ENCODE measurements at places on chromosomes 7 and 10.

- H3K4me1 ChIP-seq, result peaks cover 25% of the 10 kb centered on the region
- no peaks in the 10 kb centered on the region for H3K27me3 ChIP-seq
- no peak for DNase-seq
- H3K27ac ChIP-seq, result no peak overlapping the region
- H3K4me3 ChIP-seq, result no peak overlapping the region
These were observed 1.7 kb upstream of the MCU start for GRCh38 chr10:72690071-72690755.

- no peak overlapping the region for H3K27ac ChIP-seq
- H3K4me3 ChIP-seq, result no peak overlapping the region
- H3K4me1 ChIP-seq, result no peaks in the 10 kb centered on the region
- no peaks in the 10 kb centered on the region for H3K36me3 ChIP-seq
- peak; percentile 10 for DNase-seq
These were observed 38.3 kb upstream of the COBL start for GRCh38 chr7:51354897-51355296.

GRCh38 chr10:52208365-52208764 lies 105.7 kb upstream of the DKK1 start:
- H3K4me3 ChIP-seq, result no peak overlapping the region
- no peak overlapping the region for H3K27ac ChIP-seq
- no peaks in the 10 kb centered on the region for H3K27me3 ChIP-seq
- H3K36me3 ChIP-seq, result no peaks in the 10 kb centered on the region
- no peaks in the 10 kb centered on the region for H3K4me1 ChIP-seq
- no peak for DNase-seq

- no peak for DNase-seq
- H3K4me1 ChIP-seq, result no peaks in the 10 kb centered on the region
- H3K4me3 ChIP-seq, result no peak overlapping the region
- H3K36me3 ChIP-seq, result no peaks in the 10 kb centered on the region
- H3K27ac ChIP-seq, result no peak overlapping the region
- H3K27me3 ChIP-seq, result no peaks in the 10 kb centered on the region
These were observed 173.3 kb downstream of the CFTR start for GRCh38 chr7:117652943-117653680.

DNA sequence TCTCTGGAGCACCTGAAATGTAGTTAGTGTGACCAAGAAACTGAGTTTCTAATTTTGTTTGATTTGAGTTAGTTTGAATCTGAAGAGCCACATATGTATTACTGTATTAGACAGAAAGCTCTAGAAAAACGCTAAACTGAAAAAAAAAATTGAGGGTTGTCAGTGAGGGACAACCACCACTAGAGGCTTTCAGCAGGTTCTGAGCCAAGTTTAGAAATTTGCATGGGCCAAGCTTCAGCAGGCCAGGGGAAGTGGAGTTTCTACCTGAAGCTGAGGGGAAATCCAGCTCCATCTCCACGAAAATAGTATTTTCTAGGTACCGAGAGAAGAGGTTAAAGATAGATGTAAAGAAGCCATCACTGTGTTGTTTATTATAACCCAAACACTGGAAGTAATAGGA lies 77.9 kb upstream of the PLXNA4 start:
- H3K4me3 ChIP-seq, result no peak overlapping the region
- no peaks in the 10 kb centered on the region for H3K36me3 ChIP-seq
- peaks cover 46% of the 10 kb centered on the region for H3K4me1 ChIP-seq
- DNase-seq, result peak; percentile 40

DNA sequence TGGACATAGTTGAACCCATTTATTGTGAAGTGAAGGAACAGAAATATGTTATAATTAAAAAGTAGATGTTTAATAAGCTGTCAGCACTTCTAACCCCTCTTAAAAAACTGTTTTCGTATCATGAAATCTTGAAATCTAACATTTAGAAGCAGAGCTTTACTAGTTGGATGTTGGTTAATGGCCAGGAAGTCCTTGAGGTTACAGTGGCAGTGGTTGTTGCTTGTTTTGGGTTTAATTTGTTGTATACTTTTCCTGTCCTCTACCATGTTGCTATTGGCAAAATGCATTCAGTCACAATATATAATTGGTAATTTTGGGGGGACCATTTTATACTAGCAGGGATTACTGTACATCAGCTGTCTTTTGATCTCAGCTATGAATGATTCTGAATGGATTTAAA lies 60.7 kb downstream of the EXOC4 start:
- DNase-seq, result no peak
- H3K27ac ChIP-seq, result no peak overlapping the region
- H3K36me3 ChIP-seq, result peaks cover 28% of the 10 kb centered on the region
- peaks cover 5% of the 10 kb centered on the region for H3K4me1 ChIP-seq

DNA sequence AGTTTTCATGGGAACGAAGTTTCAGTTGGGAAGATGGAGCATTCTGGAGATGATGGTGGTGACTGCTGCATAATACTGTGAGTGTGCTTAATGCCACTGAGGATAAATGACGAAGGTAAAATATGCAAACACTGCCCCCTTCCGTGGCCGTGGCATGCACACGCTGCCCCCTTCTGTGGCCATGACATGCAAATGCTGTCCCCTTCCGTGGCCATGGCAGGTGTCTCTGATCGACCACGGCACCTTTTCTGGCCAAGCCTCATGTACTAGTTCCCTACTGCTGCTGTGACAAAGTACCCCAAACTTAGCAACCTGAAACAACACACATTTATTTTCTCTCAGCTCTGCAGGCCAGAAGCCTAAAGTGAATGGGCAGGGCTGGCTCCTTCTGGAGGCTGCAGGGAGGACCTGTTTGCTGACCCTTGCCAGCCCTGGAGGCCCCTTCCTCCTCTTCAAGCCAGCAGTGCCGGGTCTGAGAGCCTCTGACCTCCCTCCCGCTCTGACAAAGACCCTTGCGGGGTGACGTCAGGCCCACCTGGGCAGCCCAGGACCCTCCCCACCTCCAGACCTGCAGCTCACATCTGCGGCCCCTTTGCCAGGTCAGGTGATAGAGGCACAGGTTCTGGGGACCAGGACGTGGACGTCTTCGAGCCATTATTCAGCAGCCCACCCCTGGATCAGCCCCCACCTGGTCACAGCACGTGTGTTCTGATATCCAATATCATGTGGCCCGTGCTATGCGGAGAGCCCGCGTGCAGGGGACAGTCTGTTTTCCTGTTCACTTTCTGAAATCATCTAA lies 82.0 kb downstream of the MICALL2 start:
- H3K27ac ChIP-seq, result no peak overlapping the region
- no peak for DNase-seq
- H3K4me1 ChIP-seq, result no peaks in the 10 kb centered on the region
- H3K4me3 ChIP-seq, result no peak overlapping the region

DNA sequence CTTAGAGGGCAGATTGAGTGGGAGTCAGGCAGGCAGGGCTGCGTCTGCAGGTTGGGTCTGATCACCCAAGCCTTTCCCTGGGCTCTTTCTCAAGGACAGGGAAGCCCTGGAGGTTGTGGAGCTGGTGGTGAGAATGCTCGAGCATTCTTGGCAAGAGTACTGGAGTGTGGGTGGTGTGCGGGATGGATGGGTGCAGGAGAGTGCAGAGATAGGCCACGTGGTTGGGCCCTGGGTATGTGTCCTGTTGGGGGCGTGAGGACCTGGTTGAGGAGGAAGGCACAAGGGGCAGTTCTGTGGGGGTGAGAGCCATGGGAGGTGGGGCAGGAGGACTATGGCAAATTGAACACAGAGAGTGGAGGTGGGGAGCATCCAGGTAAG lies 135.9 kb downstream of the PTPN20 start:
- H3K36me3 ChIP-seq, result no peaks in the 10 kb centered on the region
- no peak for DNase-seq
- H3K27me3 ChIP-seq, result no peaks in the 10 kb centered on the region
- H3K4me1 ChIP-seq, result 0 out of 2 replicates have a peak, but pooled peaks cover 4% of the 10 kb centered on the region
- no peak overlapping the region for H3K4me3 ChIP-seq

- no peak overlapping the region for H3K27ac ChIP-seq
- H3K27me3 ChIP-seq, result peaks cover 11% of the 10 kb centered on the region
- DNase-seq, result no peak
- H3K36me3 ChIP-seq, result no peaks in the 10 kb centered on the region
These were observed 17.6 kb upstream of the BTRC start for GRCh38 chr10:101336382-101336781.

DNA sequence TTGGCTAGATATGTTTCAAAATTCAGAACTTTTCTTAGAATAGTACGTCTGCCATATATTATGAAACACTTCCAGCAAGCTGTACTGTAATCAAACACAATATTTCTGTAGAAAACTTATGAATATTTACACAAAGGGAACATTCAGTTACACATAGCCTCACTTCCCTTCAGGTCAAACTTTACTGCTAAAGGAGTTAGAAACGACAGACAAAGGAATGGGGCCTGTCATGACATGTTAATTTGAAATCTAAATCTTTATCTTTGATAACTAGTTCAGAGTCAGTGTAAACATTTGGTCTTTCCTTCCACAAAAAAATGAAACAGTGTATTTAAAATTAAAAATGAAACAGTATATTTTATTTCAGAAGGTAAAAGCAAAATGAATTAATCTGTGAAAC lies 1.0 kb upstream of the CROT start:
- H3K27me3 ChIP-seq, result no peaks in the 10 kb centered on the region
- peaks cover 14% of the 10 kb centered on the region for H3K36me3 ChIP-seq
- no peak for DNase-seq
- H3K4me1 ChIP-seq, result peaks cover 41% of the 10 kb centered on the region
- H3K27ac ChIP-seq, result peak overlapping the region; percentile 83
- H3K4me3 ChIP-seq, result peak overlapping the region; percentile 89

- H3K4me1 ChIP-seq, result 0 out of 2 replicates have a peak, but pooled peaks cover 3% of the 10 kb centered on the region
- no peak overlapping the region for H3K27ac ChIP-seq
- no peaks in the 10 kb centered on the region for H3K27me3 ChIP-seq
- H3K4me3 ChIP-seq, result no peak overlapping the region
- H3K36me3 ChIP-seq, result no peaks in the 10 kb centered on the region
These were observed 337.6 kb downstream of the CCSER2 start for GRCh38 chr10:84665883-84666463.

DNA sequence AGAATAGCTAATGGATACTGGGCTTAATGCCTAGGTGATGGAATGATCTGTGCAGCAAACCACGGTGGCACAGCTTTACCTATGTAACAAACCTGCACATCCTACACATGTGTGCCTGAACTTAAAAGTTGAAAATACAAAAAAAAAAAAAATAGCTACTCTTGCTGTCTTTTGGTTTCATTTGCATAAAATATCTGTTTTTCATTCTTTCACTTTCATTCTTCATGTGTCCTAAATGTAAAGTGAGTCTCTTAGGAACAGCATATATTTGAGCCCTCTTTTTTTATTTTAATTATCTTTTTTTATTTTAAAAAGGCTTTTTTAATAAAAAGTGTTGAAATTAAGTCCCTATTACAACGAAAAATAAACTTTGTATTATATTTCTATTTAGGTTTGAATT lies 836.1 kb upstream of the KCND2 start:
- no peaks in the 10 kb centered on the region for H3K4me1 ChIP-seq
- H3K27me3 ChIP-seq, result no peaks in the 10 kb centered on the region
- DNase-seq, result no peak
- H3K36me3 ChIP-seq, result no peaks in the 10 kb centered on the region
- H3K27ac ChIP-seq, result no peak overlapping the region
- no peak overlapping the region for H3K4me3 ChIP-seq

- no peak for DNase-seq
- H3K4me3 ChIP-seq, result no peak overlapping the region
- no peak overlapping the region for H3K27ac ChIP-seq
- no peaks in the 10 kb centered on the region for H3K36me3 ChIP-seq
- no peaks in the 10 kb centered on the region for H3K27me3 ChIP-seq
These were observed 61.9 kb downstream of the MRC1 start for GRCh38 chr10:17871036-17871435.

- no peak overlapping the region for H3K27ac ChIP-seq
- no peak for DNase-seq
- peaks cover 6% of the 10 kb centered on the region for H3K4me1 ChIP-seq
- H3K27me3 ChIP-seq, result peaks cover 11% of the 10 kb centered on the region
- H3K4me3 ChIP-seq, result no peak overlapping the region
- H3K36me3 ChIP-seq, result no peaks in the 10 kb centered on the region
These were observed 109.9 kb downstream of the GLRX3 start for GRCh38 chr10:130246113-130246512.

DNA sequence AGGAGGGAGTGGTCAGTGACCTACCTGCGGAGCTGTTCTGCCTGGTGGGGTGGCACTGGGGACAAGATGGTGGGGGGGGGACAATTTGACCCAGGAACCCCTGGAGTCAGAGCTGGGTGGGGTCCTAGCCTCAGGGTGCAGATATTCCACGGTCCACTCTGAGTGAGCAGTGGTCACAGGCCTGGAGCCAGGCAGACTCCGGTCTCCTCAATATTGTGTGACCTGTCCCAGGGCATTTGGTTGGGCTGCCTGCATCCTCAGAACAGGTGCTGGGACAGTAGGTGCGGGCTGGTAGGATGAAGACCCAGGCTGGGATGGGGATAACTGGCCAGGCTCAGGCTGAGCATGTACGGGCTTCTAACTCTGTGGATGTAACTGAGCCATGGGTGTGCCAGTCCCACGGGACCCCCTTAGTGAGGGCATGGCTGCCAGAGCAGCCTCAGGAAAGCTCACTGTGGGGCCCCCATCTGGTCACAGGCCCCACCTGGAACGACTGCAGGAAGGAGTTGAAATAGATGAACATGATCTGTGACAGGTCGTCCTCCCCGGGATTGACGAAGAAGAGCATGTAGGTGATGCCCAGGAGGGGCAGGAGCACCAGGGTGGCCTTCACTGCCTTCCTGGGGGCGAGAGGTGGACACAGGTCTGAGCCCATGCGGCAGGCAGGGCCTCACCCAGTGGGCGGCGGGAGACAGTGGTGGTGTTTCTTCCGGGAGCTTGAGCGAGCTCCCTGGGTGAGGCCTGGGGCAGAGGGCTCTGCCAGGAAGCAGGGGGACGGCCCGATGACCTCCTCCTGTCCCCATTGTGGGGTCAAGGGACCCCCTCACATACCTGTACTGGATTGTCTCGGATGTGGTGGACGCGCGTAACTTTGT lies 26.9 kb downstream of the CRHR2 start:
- no peaks in the 10 kb centered on the region for H3K4me1 ChIP-seq
- H3K27me3 ChIP-seq, result no peaks in the 10 kb centered on the region
- no peak overlapping the region for H3K4me3 ChIP-seq
- H3K27ac ChIP-seq, result no peak overlapping the region

- no peaks in the 10 kb centered on the region for H3K36me3 ChIP-seq
- peaks cover 14% of the 10 kb centered on the region for H3K4me1 ChIP-seq
- H3K4me3 ChIP-seq, result no peak overlapping the region
These were observed 3.9 kb downstream of the CARD11 start for GRCh38 chr7:3039787-3040186.

- no peaks in the 10 kb centered on the region for H3K36me3 ChIP-seq
- no peak for DNase-seq
- H3K4me3 ChIP-seq, result no peak overlapping the region
- H3K27ac ChIP-seq, result no peak overlapping the region
- no peaks in the 10 kb centered on the region for H3K27me3 ChIP-seq
- H3K4me1 ChIP-seq, result no peaks in the 10 kb centered on the region
These were observed 31.8 kb downstream of the NEUROG3 start for GRCh38 chr10:69541463-69541862.

DNA sequence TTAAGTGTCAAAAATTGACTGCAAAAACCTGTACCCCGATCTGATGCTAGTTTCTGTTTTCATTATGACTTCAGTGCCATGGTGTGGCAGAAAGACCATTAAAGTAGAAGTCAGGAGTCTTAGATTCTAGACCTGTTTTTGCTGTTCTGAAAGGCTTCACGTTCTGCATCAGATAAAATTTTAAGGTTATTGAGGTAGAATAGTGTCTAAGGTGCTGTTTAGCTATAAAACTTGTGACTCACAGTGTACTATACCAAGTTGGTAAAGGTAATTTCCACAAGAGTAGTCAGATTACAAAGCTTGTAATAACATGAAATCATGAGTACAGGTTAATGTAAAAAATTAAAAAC lies 38.6 kb downstream of the ZNRF2 start:
- no peak overlapping the region for H3K27ac ChIP-seq
- no peak overlapping the region for H3K4me3 ChIP-seq
- H3K36me3 ChIP-seq, result peaks cover 12% of the 10 kb centered on the region
- peaks cover 14% of the 10 kb centered on the region for H3K4me1 ChIP-seq

- peaks cover 8% of the 10 kb centered on the region for H3K27me3 ChIP-seq
- no peak overlapping the region for H3K27ac ChIP-seq
- H3K36me3 ChIP-seq, result no peaks in the 10 kb centered on the region
- H3K4me1 ChIP-seq, result no peaks in the 10 kb centered on the region
- no peak overlapping the region for H3K4me3 ChIP-seq
These were observed 72.8 kb upstream of the NXPH1 start for GRCh38 chr7:8360564-8361153.

Data from DND-41 (cell line).